DMS79 treated with DMSO at 0.1 percent for 48 hours (cell line): ENCODE measurements at places on chromosomes 6 and 20.

GRCh38 chr20:33480048-33480447 is 9.8 kb upstream of the CBFA2T2 start:
- DNase-seq: no peak

DNA sequence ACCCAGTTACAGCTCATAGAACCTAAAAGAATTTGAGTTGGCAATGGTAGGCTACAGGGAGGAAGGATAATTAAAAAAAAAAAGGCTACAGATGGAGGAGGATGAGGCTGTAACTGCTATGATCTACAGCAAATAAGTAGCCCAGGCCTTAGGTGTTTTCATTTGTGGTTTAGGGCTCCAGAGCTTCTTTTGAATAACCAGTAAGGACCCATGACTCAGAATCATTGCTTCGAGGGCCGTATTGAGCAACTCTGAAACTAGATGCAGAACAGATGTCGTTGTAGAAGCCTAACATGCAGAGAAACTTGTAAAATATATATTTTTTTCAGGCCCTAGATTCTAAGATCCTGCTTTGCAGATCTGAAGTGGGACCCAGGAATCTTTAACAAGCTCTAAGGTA is 19.0 kb upstream of the ASIP start:
- DNase-seq: no peak

- DNase-seq: no peak
Measured at GRCh38 chr20:51422514-51423289, 119.8 kb downstream of the NFATC2 start.

GRCh38 chr6:123997223-123997622 is 193.6 kb downstream of the NKAIN2 start:
- DNase-seq: peak; percentile 77

- DNase-seq: no peak
Measured at GRCh38 chr6:5584078-5584482, 322.8 kb downstream of the FARS2 start.

DNA sequence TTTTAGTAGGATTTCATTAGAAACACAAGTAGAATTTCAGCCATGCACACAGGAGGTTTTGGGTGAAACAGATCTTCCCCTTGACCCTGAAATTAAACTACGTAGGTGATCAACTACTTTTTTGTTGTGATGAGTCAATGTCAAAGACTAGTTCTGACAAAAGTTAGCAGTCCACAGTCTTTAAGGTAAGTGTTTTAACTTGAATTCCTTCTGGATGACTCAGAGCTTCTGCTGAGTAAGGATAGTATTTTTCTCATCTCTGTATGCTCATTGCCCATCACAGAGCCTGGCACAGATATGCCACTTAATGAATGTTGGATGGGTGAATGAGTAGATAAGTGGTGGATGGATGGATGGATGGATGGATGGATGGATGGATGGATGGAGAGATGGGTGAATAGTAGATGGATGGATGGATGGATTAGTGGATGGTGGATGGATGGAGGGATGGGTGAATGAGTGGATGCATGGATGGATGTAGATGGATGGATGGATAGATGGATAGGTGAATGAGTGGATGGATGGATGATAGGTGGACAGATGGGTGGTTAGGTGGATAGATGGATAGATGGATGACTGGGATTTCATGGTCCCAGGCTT is 165.3 kb downstream of the ZMYND8 start:
- no peak for DNase-seq

GRCh38 chr20:9256393-9256792 is 187.5 kb downstream of the PLCB4 start:
- no peak for DNase-seq

- DNase-seq: no peak
Measured at GRCh38 chr6:143535189-143535614, 23.7 kb upstream of the FUCA2 start.

DNA sequence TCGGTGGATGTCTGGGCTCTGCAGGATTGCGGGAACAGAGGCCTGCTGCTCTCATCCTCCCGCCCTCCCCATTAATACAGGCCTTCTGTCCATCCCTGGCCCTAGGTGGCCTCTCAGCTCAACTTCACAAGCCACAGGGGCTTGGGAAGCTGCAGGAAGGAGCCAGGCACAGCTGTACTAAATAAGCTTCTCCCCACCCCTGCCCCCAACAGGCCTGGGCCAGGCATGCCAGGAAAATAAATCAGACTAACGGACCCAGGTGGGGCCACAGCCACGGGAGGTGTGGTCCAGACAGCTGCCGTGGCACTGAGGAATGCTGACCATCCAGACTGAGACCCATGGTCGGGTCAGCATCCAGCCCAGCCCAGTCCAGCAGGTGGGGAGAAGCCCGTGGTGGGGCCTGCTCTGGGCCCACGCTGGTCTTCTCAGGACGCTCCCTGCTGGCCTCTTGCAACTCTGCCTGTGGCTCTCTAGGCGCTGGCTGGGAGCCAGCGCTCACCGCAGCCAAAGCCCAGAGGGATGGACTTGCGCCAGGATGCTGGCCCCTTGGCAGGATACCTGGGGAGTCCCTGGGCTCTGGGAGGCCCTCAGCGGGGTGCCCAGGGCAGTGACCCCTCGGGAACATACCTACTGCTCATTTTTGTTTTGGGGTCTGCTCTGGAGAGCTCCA is 8.6 kb upstream of the YTHDF1 start:
- peak; percentile 95 for DNase-seq

DNA sequence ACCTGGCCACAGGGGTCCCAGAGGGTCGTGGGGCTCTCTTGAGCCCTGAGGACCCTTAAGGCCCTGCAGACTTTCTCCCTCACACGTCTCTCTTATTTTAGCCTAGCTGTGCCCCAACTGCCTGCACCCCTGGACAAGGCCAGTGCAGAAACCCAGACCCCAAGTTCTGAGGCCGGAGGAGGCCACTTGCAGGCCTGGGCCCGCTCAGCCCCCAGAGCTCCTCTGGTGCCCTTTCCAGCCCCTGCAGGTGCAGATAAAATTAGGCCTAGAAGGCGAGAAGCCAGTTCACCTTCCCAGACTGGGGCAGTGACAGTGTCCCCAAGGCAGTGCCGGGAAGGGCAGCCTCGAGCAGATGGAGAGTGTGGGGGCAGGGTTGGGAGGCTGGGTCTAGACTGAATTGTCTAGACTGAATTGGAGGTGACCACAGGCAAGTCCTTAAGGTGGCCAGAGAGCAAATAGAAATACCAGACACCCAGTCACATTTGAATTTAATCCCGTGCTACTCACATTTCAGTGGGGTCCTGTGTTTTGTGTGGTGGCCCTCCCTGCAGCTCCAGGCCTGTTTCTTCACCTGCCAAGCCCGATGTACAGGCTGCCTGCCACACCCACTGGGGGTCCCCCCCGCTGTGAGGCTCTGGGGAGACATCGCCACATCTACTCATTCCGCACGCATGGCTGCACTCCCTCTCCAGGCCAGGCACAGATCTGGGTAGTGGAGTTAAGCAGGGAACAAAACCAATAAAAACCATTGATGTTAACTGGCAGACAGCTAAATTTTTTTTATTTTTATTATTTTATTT is 8.6 kb upstream of the IP6K3 start:
- peak; percentile 94 for DNase-seq

DNA sequence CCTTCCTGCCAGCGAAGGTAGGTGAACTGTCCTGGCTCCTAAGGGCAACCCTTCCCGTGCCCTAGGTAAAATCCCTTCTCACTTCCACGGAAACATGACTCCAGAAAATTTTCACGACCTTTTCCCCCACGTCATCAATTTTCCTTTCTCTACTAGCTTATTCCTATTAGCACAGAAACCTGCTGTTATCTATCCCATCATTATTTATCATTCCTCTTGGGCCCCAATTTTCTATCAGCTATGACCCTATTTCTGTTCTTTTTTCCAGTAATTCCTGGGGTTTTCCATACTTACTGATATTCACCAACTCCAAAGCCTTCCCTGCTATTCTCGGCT is 23.8 kb upstream of the GCM1 start:
- no peak for DNase-seq

DNA sequence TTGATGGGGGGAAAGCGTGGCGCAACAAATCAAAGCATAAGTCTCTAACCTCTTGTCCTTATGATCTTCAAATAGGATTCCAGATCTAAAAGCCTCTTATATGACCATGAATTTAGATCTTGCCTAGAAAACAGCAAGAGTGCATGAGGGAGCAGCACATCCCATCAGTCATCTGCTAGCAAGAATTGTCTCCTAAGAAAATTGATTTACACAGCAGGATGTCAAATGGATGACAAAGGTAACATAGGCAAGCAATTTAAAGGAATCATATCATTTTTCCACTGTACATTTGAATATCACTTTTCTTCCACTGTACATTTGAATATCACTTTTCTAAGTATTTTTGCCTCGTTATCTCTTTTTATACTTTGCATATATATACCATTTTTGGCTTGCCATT is 7.5 kb upstream of the MYLIP start:
- DNase-seq: no peak

DNA sequence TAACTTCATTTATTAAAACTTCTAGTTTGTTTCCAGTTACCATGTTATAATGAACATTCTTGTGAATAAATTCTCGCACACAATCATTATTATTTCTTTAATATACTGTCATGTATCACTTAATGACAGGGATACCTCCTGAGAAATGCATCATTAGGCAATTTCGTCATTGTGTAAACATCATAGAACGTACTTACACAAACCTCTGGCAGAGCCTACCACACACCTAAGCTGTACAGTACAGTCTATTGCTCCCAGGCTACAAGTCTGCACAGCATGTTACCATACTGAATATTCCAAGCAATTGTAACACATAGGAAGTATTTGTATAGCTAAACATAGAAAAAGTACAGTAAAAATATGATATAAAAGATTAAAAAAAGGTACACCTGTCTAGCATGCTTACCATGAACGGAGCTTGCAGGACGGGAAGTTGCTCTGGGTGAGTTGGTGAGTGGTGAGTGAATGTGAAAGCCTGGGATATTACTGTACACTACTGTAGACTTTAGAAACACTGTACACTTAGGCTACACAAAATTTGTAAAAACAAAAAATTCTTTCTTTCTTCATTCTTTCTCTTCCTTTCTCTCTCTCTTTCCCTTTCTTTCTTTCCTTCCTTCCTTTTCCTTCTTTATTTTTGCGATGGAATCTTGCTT is 268.2 kb upstream of the SOX4 start:
- DNase-seq: no peak

GRCh38 chr6:158387036-158387435 is 74.8 kb downstream of the TULP4 start:
- DNase-seq: no peak

DNA sequence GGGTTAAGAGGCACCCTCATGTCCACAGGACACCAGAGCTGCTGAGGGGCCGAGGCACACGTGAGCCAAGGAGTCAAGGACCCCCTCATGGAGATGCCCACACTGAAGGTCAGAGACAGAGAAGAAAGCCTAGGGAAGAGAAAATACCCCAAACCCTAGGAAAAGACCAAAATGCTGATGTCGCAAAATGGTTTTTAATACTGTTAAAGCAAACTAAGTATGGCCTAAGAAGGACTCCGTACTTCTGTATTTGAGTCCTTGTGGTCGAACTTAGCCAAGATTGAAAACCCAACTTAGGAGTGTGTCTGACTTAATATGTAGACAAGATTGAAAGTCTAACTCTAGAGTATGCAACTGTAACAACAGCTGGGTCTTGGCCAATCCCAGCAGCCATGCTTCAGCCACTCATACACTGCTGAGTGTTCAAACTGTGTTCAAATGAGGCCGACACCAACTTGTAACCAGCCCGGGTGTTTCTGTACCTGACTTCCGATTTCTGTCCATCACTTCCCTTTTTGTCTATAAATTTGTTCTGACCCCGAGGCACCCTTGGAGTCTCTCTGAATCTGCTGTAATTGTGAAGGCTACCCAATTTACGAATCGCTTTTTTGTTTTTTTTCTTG is 92.6 kb upstream of the AGPAT4 start:
- DNase-seq: no peak

DNA sequence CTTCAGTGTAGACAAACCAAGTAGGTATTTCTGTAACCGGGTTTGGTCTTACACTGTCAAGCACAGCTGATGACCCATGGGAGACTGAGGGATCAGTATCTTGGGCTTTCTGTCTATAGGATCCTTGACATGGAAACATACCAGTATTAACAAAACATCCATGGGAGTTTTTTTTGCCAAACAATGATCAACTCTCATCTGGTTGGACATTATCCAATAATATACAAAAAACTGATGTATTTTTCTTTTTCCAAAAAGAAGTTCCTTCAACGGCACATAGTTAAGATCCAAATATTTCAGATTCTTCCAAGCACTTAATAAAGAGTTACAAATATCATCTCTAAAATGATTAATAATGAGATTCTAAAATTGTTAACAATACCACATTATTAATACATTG is 459.9 kb downstream of the PRKN start:
- DNase-seq: no peak

GRCh38 chr20:32189691-32190615 is 17.6 kb downstream of the PLAGL2 start:
- DNase-seq: peak; percentile 75

DNA sequence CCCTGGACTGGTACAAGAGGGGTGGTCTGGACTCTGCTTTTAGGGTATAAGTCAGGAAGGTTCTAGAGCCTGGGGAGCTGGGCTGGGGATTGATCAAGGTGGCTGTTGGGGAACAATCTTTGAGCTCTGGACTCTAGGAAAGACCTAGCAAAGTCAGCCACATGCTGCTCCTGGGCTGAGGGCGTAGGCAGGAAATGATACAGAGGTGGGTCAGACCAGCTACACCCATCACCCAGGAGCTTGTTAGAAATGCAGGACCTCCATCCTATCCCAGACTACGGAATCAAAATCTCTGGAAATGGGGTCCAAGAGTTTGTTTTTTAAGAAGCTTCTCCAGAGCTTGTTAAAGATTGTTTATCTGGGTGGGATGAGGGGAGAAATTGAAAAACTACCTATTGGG is 9.4 kb downstream of the ADTRP start:
- DNase-seq: no peak

GRCh38 chr6:94071835-94072234 is 652.5 kb upstream of the EPHA7 start:
- DNase-seq: no peak

- no peak for DNase-seq
Measured at GRCh38 chr20:23223908-23224580, 126.5 kb upstream of the NXT1 start.

GRCh38 chr6:80939898-80940297 is 812.6 kb downstream of the TENT5A start:
- DNase-seq: no peak

DNA sequence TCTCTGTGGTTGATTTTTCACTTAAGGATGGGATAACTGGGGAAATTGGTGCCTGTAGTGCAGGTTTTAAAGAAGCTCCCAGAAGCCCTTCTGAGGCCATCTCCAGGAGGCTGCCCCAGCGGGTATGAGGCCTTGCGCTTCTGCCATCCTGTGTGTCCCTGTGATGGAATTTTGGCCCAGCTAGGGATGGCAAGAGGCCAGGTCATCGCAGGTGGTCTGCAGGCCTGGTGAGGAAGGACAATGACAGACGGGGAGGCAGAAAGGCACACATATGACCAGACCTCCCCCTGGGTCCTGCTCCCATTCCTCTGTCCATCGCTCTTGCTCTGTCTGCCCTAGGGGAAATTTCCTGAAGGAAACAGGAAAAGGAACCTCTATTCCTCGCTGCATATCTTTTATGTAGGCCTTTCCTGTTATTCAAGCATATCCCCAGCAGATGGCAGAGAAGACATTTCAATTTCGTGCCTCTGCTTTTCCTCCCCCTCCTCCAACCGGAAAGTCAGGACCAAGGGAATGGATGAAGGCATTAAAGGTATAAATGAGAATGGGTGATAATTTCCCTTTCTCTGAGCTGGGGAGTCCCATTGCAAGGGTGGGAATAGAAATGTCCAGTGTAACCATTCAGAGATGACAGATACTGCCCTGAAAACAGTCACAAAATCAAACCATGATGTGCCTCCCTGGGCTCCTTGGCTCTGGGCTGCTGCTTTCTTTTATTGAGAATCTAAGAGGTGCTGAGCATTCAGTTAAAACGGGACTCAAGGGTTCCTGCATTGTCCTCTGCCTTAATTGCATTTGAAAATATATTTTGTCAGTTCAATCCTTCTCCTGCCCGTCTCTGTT is 17.6 kb upstream of the HLA-F start:
- DNase-seq: peak; percentile 2
